ENCODE measurements at places on chromosomes 13 and 19. TPM values are rescaled to one million over a fixed set of nuclear protein-coding genes. Genes with fewer than 3 reads are reported as not detected.

The ZNF813 gene
- total RNA-seq = 0.11 TPM

The KCNK6 gene
- total RNA-seq = 5.4 TPM

The CCDC122 gene
- total RNA-seq = 2.9 TPM

The LILRB1 gene
- total RNA-seq = not detected

The IFNL1 gene
- 0.30 TPM for total RNA-seq

The CYP4F3 gene
- total RNA-seq = 3.0 TPM

The C1QTNF9 gene
- total RNA-seq = not detected

The BRCA2 gene
- total RNA-seq = 3.7 TPM

The CLEC17A gene
- not detected for total RNA-seq

The ZNF723 gene
- not detected for total RNA-seq

The ZGLP1 gene
- total RNA-seq = 1.1 TPM

The TSKS gene
- not detected for total RNA-seq

The LRRC63 gene
- total RNA-seq = not detected

The SLC25A42 gene
- total RNA-seq = 1.1 TPM

The SIGLEC7 gene
- not detected for total RNA-seq

The PSPC1 gene
- 41.1 TPM for total RNA-seq

The DNAJB1 gene
- 161 TPM for total RNA-seq

The WDR88 gene
- total RNA-seq = not detected

The P2RY11 gene
- total RNA-seq = 5.8 TPM

The KCNN1 gene
- total RNA-seq = 0.95 TPM

The CRX gene
- not detected for total RNA-seq

The CGB8 gene
- total RNA-seq = 4.1 TPM

The GIPC3 gene
- total RNA-seq = 0.21 TPM

The SLC46A3 gene
- total RNA-seq = 1.3 TPM

The HIF3A gene
- total RNA-seq = not detected

The BRSK1 gene
- 3.5 TPM for total RNA-seq

The AP1M2 gene
- total RNA-seq = 37.1 TPM

The FGF9 gene
- total RNA-seq = not detected

The PSG7 gene
- not detected for total RNA-seq

The FAM83E gene
- total RNA-seq = 0.36 TPM

The ZBTB32 gene
- total RNA-seq = not detected

The NLRP7 gene
- total RNA-seq = not detected

The ETFB gene
- total RNA-seq = 235 TPM

The NLRP9 gene
- total RNA-seq = not detected
